ENCODE measurements at places on chromosomes 1 and 21.

DNA sequence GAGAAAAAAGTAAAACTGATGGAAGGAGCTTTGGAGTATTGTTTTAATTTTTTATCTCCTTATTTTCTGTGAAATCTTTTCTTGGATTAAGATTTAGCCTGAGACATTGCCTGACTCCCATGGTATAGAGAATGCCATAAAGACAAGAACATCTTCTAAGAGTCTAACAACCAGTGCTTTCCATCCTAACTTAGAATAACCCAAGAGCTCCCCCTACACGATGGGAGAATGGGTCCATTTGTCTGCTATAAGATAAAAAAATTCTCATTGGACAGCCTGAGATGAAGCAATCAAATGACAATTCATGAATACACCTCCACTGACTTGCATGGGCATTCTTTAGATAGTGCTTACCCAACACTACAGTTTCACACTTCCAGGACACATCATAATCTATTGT is 478.1 kb downstream of the TTLL7 start:
- no peak for DNase-seq

- no peak for DNase-seq
Measured at GRCh38 chr1:235563513-235564061, 59.3 kb upstream of the B3GALNT2 start.

GRCh38 chr1:23288201-23288600 is 55.9 kb downstream of the HNRNPR start:
- no peak for DNase-seq

- DNase-seq: no peak
Measured at GRCh38 chr1:224054611-224055010, 59.3 kb upstream of the FBXO28 start.
